Urinary bladder (tissue), 4 donors: ENCODE measurements at places on chromosomes 2 and 18.

- DNase-seq = no peak
Observed at GRCh38 chr2:223260681-223261080, 208.7 kb downstream of the KCNE4 start.

- DNase-seq = no peak
Observed at GRCh38 chr2:169561364-169561763, 12.3 kb downstream of the FASTKD1 start.

DNA sequence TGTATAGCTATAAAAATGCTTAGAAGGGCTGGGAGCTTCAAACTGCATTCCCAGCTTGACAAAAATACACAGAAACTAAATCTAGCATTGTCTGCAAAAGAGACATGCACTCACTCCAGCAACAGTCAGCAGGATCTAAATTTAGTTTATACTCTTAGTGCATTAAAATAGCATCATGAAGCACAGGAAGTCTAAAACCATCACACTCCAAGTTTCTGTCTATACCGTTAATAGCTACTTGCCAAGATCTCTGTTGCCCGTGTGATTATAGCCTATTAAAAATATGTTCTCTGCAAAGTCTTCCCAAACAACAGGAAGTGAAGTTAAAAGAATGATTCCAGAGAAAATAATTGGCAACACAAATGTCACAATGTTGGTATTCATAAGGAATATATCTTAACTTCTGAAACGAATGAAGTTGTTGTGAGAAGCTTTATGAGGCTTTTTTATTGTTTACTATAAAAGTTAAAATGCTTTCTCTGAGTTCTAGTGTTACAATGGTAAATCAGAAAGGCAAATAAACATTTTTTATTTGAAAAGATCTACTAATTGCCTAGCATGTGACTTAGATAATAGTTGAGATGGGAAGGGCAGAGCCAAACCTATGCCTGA is 184.2 kb downstream of the ZNF385B start:
- peak; percentile 15 for DNase-seq

DNA sequence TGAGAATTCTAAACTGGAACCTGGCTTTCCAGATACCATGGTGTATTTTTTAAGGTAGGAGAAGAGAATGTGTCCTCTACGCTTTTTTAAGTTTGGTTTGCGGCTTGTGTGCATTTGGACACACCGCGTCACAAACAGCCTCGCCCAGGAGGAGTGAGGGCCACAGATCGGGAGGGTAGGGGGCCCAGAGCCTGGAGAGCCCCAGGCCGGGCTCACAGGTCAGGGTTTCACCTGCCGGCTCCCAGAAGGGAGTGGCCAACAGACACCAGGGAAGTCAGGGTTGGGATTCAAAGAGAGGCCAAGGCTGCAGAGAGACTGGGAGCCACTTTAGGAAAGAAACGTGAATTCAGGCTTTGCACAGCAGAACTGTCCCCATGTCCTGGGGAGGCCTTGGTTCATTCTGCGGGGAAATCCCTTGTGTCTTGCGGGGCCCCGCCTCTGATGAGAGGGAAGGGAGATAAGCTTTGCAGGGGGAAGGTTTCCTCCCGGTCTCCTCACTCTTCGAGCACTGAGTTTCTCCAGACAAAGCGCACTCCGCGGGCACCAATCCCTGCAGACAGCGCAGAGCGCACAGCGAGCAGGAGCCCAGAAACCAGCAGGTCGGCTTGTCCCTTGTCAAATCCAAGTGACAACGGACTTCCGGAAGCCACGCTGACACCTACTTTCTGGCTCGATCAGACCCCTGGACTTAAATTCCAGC is 2.0 kb upstream of the TUBB6 start:
- DNase-seq = no peak

DNA sequence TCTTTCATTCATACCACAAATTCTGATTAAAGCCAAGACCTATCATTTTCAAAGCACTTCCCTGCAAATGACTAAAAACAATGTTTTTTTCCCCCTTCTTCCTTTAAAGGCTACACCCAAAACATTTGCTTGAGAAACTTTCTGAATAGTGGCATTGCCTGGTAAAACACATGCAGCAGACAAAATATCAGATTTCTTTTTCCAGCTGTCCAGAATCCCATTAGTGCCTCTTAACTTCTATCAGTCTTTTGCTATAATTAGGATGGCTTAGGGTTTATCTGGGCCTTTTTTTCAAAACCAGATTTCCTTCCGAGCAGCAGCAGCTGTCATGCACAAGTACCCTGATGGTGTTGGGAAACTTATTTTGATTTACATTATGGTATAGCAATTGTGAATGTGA is 50.6 kb downstream of the ALPK2 start:
- no peak for DNase-seq

GRCh38 chr2:171086352-171087290 is 74.1 kb downstream of the TLK1 start:
- peak; percentile 7 for DNase-seq
